ENCODE measurements at places on chromosomes 7 and 10.

- DNase-seq, result no peak
These were observed 9.3 kb downstream of the CHST12 start for GRCh38 chr7:2412587-2413201.

GRCh38 chr7:7228967-7229366 lies 46.6 kb downstream of the C1GALT1 start:
- no peak for DNase-seq

- DNase-seq, result no peak
These were observed 56.4 kb downstream of the HIPK2 start for GRCh38 chr7:139721417-139721816.

GRCh38 chr10:86971232-86971991 lies 3.1 kb downstream of the ADIRF start:
- DNase-seq, result peak; percentile 84

- no peak for DNase-seq
These were observed 27.5 kb upstream of the BTBD16 start for GRCh38 chr10:122243550-122243949.

DNA sequence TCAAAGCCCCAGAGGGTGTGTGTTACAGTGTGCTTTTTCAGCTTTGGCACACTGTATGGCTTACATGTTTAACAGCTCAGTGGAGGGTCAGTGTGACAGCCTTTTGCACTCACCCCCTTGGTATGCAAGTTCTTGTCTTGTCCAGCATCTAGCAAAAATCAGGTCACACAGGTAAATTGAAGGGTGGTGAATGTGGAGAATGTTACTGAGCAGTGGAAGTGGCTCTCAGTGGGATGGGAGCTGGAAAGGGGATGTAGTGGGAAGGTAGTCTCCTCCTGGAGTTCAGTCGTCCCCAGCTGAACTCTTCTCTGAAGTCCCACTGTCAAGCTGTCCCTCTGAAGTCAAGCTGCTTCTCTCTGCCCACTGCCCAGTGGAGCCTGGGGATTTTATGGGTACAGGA lies 21.0 kb upstream of the C10orf90 start:
- no peak for DNase-seq

DNA sequence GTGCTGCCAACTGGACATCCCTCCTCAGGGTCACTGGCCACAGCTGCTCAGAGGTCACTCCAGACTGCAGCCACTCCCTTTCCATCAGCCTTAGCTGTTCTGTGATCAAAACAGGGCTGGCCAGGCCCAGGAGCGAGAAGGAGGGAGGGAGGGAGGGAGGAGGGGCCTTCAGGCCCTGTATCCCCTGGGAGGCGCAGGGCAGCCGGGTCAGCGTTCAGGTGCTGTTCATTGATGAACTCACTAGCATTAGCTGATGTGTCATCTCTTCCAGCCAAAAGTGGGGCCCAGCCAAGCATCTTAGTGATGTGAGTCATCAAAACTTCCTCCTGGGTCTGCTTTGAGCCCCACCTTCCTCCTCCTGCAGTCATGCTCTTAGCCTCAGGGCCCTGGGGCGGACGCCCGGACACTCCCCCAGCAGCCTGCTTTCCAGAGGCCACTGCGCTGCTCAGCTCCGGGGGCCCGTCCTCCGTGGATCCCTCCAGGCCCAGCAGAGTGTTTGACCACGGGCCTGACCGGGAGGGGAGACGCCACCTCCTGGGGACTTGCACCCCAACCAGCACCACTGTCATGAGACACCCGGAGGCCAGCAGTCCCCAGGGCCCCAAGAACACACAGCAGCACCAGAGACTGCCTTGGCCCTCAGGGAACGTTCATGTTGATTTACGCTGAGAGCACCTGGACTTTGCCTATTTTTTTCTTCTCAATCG lies 149.2 kb downstream of the PRKAG2 start:
- peak; percentile 59 for DNase-seq
